Myometrial cell (primary cell): ENCODE measurements at places on chromosomes 16 and 17. TPM values are rescaled to one million over a fixed set of nuclear protein-coding genes. Genes with fewer than 3 reads are reported as not detected.

ATMIN gene
- total RNA-seq: 26.8 and 32.1 TPM in 2 replicates

MSLN gene
- total RNA-seq: 0.53 and 0.86 TPM in 2 replicates

KCNH6 gene
- not detected in 2 replicates for total RNA-seq

SYNRG gene
- 14.4 and 16.4 TPM in 2 replicates for total RNA-seq

CCL8 gene
- total RNA-seq: not detected in 2 replicates

HOXB5 gene
- 0.18 TPM in 1 of 2 replicates, not detected in the other for total RNA-seq

DNAAF8 gene
- total RNA-seq: 0.35 and 2.6 TPM in 2 replicates

KRTAP4-9 gene
- not detected in 2 replicates for total RNA-seq

CYGB gene
- total RNA-seq: 13.1 and 18.7 TPM in 2 replicates

CFAP52 gene
- total RNA-seq: not detected in 2 replicates

BIRC5 gene
- 93.4 and 99.5 TPM in 2 replicates for total RNA-seq

UBALD2 gene
- 7.6 and 16.7 TPM in 2 replicates for total RNA-seq
